ENCODE measurements at places on chromosomes 2 and 18.

DNA sequence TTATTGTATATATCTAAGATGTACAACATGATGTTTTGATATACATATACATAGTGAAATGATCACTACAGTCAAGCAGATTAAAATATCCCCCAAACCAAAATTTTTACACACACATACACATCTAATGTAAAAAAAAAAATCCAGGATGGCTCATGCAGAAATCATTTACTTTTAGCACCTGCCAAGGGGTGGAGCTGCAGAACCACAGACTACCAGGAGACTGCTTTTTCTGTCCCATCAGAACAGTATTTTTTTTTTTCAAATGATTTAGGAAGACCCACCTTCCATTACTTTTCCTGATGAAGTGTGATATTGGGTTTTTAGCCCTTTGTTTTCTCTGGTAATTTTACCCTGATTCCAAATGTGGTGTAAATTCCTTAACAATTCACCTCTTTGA lies 61.9 kb downstream of the AQP4 start:
- DNase-seq = no peak

GRCh38 chr2:101173707-101174295 lies 22.6 kb upstream of the TBC1D8 start:
- no peak for DNase-seq

DNA sequence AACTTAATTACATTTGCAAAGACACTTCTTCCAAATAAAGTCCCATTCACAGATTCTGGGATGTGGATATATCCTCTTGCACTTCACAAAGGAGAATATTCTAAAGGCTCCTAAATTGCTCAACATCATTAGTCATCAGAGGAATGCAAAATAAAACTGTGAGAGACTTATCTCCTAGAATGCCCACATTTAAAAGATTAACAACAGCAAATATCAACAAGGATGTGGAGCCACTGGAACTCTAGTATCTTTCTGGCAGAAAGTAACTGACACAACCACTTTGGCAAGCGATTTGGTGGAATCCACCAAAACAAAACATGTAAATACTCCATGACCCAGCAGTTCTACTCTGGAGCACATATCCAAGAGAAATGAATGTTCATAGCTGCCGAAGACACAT lies 4.6 kb downstream of the NEU2 start:
- DNase-seq = peak; percentile 82

DNA sequence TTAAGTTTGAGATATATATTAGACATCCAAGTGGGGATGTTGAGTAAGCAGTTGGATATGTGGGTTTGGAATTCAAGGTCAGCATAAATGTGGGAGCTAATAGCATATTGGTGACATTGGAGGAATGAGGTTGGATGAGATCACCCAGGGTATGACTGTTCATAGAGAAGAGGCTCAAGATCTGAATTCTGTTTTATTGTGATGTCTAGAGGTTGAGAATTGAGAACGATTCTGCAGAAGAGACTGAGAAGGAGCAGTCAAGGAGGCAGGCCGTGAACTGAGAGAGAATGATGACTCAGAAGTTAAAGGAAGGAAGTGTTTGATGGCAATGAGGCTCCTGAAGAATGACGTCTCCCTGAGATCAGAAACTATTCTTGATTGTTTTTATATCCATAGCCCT lies 5.9 kb downstream of the SERPINB11 start:
- peak; percentile 46 for DNase-seq

GRCh38 chr2:235616885-235617284 lies 123.0 kb downstream of the AGAP1 start:
- no peak for DNase-seq

DNA sequence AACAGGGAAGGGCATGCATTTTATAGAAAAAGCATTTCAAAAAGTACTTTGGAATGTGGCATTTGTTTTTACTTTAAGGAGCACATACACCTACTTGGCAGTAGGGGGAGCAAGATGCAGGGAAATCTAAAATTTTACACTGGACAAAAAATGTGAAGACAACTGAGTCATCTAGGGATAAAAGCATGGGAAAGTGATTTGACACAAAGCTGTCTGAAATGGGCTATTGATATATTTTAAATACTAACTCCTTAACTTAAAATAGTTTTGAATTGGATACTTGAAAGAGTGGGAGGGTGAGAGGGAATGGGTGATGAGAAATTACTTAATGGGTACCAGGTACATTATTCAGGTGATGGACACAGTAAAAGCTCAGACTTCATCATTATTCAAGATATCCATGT lies 15.8 kb downstream of the TMEM200C start:
- DNase-seq = peak; percentile 3

- DNase-seq = no peak
Observed at GRCh38 chr2:96800061-96801004, 15.7 kb upstream of the CNNM3 start.

DNA sequence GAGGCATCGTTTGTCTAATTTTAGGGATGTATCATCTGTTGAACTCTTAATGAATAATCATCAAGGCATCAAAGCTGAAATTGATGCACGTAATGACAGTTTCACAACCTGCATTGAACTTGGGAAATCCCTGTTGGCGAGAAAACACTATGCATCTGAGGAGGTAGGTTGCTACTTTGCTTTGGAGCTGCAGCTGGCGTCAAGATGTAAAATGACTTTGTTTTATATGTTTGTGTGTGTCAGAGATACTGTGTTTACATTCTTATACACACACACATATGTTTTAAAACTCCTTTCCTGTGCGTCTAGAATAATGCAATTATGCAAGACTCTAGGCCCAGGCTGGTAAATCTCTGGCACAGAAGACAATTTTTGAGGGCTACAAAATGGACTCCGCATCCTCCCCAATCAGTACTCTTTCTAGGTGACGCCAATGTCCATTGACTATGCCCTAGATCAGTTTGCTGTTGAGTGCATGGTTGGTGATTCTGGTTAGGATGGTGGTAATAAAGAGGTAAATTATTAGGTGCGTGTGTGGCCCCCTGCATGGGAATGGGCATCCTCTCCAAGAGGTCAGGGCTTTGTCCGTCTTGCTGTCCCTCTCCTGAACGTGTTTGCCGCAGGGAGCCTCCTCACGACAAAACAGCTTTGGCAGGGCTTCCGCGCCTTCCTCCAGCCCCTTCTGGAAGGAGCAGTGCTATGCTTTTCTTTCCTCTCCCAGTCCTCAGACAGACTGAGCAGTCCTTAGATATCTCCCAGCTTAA lies 68.2 kb upstream of the EML6 start:
- DNase-seq = no peak

GRCh38 chr18:5057386-5058348 lies 139.4 kb downstream of the AKAIN1 start:
- peak; percentile 31 for DNase-seq

GRCh38 chr18:60746491-60746890 lies 373.9 kb upstream of the MC4R start:
- DNase-seq = no peak

All from RPMI7951 (cell line).